ENCODE measurements at places on chromosomes 7 and 10. TPM values are rescaled to one million over a fixed set of nuclear protein-coding genes. Genes with fewer than 3 reads are reported as not detected.

PPP1R17 gene
- not detected for total RNA-seq

HGF gene
- 0.11 TPM for total RNA-seq

ZDHHC6 gene
- total RNA-seq, result 31.2 TPM

HDAC9 gene
- total RNA-seq, result 19.9 TPM

ZNF282 gene
- total RNA-seq, result 22.9 TPM

LIPF gene
- not detected for total RNA-seq

ENTPD7 gene
- 19.4 TPM for total RNA-seq

SLC18A3 gene
- total RNA-seq, result not detected

CALML5 gene
- total RNA-seq, result not detected

HOXA13 gene
- 2.0 TPM for total RNA-seq

DYNC1I1 gene
- total RNA-seq, result 19.3 TPM

ZNF117 gene
- total RNA-seq, result 0.16 TPM

TWIST1 gene
- 22.0 TPM for total RNA-seq

VWA2 gene
- not detected for total RNA-seq

PIK3AP1 gene
- total RNA-seq, result 0.32 TPM

GIMAP1 gene
- not detected for total RNA-seq

CHN2 gene
- total RNA-seq, result 40.5 TPM

CYP17A1 gene
- not detected for total RNA-seq

C7orf33 gene
- total RNA-seq, result not detected

ITIH5 gene
- 14.2 TPM for total RNA-seq

TMEM139 gene
- not detected for total RNA-seq

GRID1 gene
- 0.64 TPM for total RNA-seq

C7orf57 gene
- 0.79 TPM for total RNA-seq

PON3 gene
- not detected for total RNA-seq

CPN1 gene
- 69.4 TPM for total RNA-seq

DOCK4 gene
- total RNA-seq, result 12.7 TPM

DMBT1 gene
- total RNA-seq, result 0.42 TPM

AKR1C8 gene
- total RNA-seq, result not detected

TET1 gene
- total RNA-seq, result 2.9 TPM

PSD gene
- total RNA-seq, result 0.61 TPM

FAM237B gene
- total RNA-seq, result not detected

TMEM270 gene
- total RNA-seq, result not detected

SMO gene
- 29.6 TPM for total RNA-seq

HKDC1 gene
- total RNA-seq, result 0.61 TPM

OR6V1 gene
- not detected for total RNA-seq

NPFFR1 gene
- not detected for total RNA-seq

RNF148 gene
- total RNA-seq, result 0.61 TPM

Measured in SK-MEL-5 (cell line).